Activated T-helper 1 cell treated with anti-CD3 and anti-CD28 coated beads, Interleukin-12 subunit alpha, Interleukin-12 subunit beta, Interleukin-2, Interleukin-4 antibody, amounts not matched to agents 30 ng/mL and 10 ng/mL and 1 ng/mL, durations not matched to agents 14 hours and 24 hours and 36 hours (primary cell): ENCODE measurements at places on chromosomes 16 and 17. TPM values are rescaled to one million over a fixed set of nuclear protein-coding genes. Genes with fewer than 3 reads are reported as not detected.
A peak's percentile ranks its signal among the peaks of the same experiment; 100 is the strongest.

- H3K36me3 ChIP-seq = no peaks in the 10 kb centered on the region
- no peak overlapping the region for H3K4me3 ChIP-seq
- no peak overlapping the region for H3K27ac ChIP-seq
- H3K4me1 ChIP-seq = no peaks in the 10 kb centered on the region
- peaks cover 11% of the 10 kb centered on the region for H3K27me3 ChIP-seq
Observed at GRCh38 chr16:66261826-66262225, 104.7 kb upstream of the CDH5 start.

- peaks cover 41% of the 10 kb centered on the region for H3K4me1 ChIP-seq
- DNase-seq = no peak
- no peaks in the 10 kb centered on the region for H3K27me3 ChIP-seq
- peaks cover 34% of the 10 kb centered on the region for H3K36me3 ChIP-seq
Observed at GRCh38 chr17:63838631-63839171, 3.8 kb downstream of the SMARCD2 start.

The CFAP97D1 gene
- total RNA-seq = not detected in 2 replicates

- DNase-seq = no peak
- H3K4me3 ChIP-seq = no peak overlapping the region
- no peaks in the 10 kb centered on the region for H3K27me3 ChIP-seq
- peaks cover 34% of the 10 kb centered on the region for H3K36me3 ChIP-seq
Observed at GRCh38 chr16:87847785-87848675, 21.3 kb downstream of the SLC7A5 start.

- peak; percentile 57 for DNase-seq
- peak overlapping the region; percentile 90 for H3K4me3 ChIP-seq
- H3K27me3 ChIP-seq = peaks cover 9% of the 10 kb centered on the region
- H3K27ac ChIP-seq = peak overlapping the region; percentile 94
Observed at GRCh38 chr17:65099941-65100315, 37.2 kb upstream of the RGS9 start.

DNA sequence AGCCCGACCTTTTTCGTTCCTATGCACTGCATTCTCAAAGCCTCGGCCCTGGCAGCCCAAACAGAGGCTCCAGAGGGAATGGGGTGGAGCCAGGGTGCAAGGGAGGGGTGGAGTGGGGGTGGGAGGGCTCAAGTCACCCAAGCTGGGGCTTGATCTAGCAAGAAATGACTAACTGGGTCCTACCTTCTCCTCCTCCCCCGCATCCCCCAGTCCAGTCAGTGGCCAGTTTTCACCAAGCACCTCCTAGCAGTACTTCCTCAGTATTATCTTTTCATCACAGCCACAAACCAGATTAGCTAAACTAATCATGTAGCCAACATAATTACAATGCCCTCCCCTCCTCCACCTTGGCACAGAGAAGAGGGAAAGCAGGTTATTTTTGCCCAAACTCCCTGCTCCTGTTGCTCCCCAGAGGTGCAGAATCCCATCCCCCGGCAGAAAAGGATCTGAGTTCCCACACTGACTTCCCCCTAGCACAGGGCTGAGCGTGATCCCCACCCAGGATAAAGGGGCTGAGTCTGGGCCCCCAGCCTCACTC lies 2.2 kb downstream of the JUP start:
- H3K27me3 ChIP-seq = peaks cover 46% of the 10 kb centered on the region
- no peaks in the 10 kb centered on the region for H3K36me3 ChIP-seq
- H3K4me3 ChIP-seq = no peak overlapping the region
- no peak for DNase-seq

The SLC13A2 gene
- total RNA-seq = not detected in 2 replicates

The CDIP1 gene
- 61.6 and 62.7 TPM in 2 replicates for total RNA-seq

DNA sequence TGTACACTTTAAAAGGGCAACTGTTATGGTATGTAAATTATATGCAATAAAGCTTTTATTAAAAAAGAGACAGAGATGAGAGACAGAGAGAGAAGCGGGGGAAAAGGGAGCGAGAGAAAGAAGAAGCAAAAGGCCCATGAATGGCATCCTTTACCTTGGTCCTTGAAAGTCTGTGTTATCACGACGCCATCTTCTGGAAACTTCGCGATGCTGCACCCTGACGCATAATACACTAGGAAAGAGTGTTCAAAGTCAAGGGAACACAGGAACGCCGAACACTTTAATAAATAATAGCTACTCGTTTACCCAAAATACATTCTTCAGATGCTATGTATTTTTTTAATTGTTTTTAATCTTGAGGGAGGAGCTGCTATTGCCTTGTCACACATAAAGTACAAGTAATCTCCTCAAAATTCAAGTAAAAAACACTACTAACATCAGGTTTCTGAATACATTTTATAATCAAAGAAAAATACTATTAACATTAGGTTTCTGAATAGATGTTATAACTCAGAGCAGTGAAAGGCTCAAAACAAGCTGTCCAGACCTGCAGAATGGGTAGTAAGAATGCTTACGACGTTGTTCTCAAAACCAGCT lies 23.0 kb upstream of the SLC38A8 start:
- H3K36me3 ChIP-seq = peaks cover 32% of the 10 kb centered on the region
- no peaks in the 10 kb centered on the region for H3K4me1 ChIP-seq
- H3K27ac ChIP-seq = no peak overlapping the region

The TEX14 gene
- total RNA-seq = 0.13 and 0.17 TPM in 2 replicates

- H3K4me3 ChIP-seq = no peak overlapping the region
- no peaks in the 10 kb centered on the region for H3K4me1 ChIP-seq
- DNase-seq = no peak
- no peak overlapping the region for H3K27ac ChIP-seq
- H3K27me3 ChIP-seq = peaks cover 52% of the 10 kb centered on the region
- no peaks in the 10 kb centered on the region for H3K36me3 ChIP-seq
Observed at GRCh38 chr17:34584805-34585416, 5.5 kb downstream of the TMEM132E start.

The KCNAB3 gene
- 9.9 and 10.8 TPM in 2 replicates for total RNA-seq

DNA sequence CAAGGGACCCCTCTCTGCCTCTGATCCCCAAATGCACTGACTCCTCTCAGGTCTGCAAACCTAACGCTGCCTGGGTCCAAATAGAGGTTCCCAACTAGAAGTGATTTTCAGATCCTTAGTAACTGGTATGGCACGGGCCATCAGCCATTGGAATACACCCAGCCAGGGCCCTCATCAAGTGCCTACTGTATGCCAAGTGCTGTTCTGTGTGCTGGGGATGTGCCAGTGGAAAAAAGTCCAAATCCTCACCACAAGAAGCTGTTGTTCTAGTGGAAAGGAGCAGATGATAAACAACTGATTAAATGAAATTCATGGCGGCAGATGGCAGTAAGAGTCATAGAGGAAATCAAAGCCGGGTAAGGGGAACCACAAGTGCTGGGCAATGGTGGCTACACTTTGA lies 57.2 kb upstream of the MED9 start:
- no peaks in the 10 kb centered on the region for H3K36me3 ChIP-seq
- H3K4me1 ChIP-seq = peaks cover 16% of the 10 kb centered on the region
- H3K27me3 ChIP-seq = no peaks in the 10 kb centered on the region
- no peak for DNase-seq
- H3K4me3 ChIP-seq = no peak overlapping the region

The MRPL45 gene
- total RNA-seq = 41.8 and 43.1 TPM in 2 replicates
